Activated CD8-positive, alpha-beta T cell treated with anti-CD3 and anti-CD28 coated beads for 36 hours (primary cell): ENCODE measurements at places on chromosomes 2 and 18.

DNA sequence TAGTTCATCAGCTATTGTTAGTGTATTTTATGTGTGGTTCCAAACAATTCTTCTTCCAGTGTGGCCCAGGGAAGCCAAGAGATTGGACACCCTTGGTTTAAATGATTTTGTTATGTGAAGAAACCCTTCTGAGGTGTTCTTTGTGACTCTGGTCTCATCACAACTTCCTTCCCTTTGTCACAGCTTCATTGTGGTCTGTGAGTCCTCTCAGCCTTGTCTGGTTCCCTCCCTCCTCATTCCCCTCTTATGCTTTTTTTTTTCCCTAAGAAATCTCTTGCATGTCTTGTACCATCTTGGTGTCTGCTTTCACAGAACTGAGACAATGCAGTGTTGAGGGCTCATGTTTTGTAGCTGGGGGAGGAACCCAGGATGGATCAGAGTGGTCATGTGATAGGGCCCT is 118.9 kb downstream of the TMEM182 start:
- no peak for DNase-seq

- DNase-seq, result no peak
Measured at GRCh38 chr2:17589406-17590035, 49.0 kb downstream of the VSNL1 start.

DNA sequence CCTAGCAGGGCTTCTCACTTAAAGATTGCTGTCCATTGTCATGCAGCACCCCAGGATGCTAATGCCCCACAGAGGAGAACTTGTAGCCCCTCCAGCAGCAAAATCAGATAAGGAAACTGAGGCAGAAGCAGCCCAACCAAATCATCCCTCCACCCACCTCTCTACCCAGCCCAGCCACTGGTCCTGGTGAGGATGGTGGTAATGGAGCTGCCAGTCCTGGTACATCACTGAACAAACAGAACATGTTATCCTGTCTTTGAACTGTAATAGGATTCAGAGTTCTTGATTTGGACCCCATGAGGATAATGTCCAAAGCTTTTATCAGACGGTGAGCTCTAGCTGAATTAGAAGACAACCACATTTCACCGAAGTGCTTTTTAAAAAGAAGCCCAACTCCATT is 113.2 kb downstream of the MRO start:
- no peak for DNase-seq

DNA sequence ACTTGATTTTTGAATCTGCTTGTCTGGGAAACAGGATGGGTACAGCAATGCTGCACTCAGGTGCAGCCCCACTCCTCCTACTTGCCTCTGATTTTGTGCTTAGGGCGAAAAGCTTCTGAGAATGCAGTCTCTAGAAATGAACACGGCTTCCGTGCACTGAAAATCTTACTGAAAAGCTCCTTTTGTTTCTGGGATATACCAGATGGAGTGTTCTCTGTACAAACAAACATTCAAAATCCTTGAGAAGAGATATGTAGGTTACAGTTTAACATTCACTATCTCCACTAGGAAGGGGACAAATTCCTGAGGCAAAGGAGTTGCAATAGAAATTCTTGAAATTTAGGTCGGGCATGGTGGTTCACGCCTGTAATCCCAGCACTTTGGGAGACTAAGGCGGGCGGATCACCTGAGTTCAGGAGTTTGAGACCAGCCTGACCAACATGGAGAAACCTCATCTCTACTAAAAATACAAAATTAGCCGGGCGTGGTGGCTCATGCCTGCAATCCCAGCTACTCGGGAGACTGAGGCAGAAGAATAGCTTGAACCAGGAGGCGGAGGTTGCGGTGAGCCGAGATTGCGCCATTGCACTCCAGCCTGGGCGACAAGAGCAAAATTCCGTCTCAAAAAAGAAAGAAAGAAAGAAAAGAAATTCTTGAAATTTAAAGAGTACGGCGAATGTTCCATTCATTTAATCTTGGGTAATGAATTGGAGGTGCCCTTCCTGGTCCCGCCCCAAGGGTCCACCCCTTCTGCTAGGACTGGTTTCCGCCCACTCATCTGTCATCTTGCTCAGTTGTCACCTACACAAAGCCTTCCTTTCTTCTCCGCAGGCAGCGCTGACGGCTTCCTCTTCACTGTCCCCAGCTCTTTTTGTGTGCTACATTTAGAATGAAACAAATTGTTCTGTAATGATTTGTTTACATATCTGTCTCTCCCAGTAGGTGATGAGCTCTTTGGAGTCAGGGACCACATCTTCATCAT is 92.4 kb downstream of the SOCS6 start:
- peak; percentile 13 for DNase-seq

- no peak for DNase-seq
Measured at GRCh38 chr2:223588251-223588650, 13.9 kb downstream of the SCG2 start.

DNA sequence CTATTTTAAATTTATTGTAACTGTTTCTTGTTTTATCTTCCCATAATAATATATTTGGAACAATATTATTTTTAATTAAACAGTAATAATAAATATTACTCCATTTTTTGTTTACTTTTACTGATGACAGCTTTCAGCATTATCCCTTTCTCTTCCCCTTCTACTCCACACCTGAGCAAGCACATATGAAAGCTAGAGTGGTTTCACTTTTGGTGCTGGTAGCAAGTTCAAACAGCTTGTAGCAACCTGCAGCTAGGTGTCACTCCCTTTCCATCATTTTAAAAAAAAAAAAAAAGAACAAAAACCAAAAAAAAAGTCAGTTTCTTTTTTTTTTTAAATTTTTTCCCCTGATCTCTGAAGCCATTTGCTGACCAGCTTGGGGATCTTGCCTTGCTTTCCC is 801.8 kb downstream of the CCDC85A start:
- no peak for DNase-seq

GRCh38 chr18:8376113-8376512 is 233.1 kb upstream of the RAB12 start:
- DNase-seq, result no peak

- DNase-seq, result no peak
Measured at GRCh38 chr2:1979569-1979968, 235.3 kb upstream of the PXDN start.

GRCh38 chr2:15533860-15534480 is 27.2 kb downstream of the NBAS start:
- no peak for DNase-seq

- no peak for DNase-seq
Measured at GRCh38 chr2:174248998-174249592, 763 bp upstream of the OLA1 start.

DNA sequence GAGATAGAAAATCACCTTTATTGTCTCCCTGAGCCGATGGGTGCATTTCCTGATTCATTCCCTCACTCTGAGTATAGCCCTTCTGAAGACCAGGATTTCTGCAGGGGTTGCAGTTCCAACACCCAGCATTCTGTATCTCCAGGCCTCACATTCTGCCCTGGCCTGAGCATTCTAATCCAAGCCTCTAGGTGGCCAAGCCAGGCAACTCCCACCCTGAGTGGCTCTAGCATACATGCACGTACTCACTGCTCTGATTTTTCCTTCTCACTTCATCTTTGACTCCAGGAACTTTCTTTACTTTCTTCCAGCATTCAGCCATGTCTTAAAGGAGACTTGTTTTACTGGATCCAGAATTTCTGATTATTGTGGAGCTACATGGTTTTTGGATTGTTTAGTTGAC is 100.7 kb upstream of the STK39 start:
- DNase-seq, result peak; percentile 27

DNA sequence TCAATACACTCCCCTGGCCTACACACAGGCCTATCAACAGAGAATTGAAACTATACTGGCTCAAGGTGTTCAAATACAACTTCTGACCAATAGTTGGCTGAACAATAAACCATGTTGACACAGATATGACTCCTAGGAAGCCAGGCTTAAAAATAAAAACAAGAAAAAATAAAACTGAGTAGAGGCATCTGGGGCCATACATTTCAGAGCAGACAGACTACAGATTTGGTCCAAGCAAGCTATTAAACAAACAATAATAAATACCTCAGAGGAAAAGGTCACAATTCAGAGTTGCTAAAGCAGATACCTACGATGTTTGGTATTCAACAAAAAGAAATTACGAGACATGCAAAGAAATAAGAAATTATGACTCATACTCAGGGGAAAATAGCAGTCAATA is 132.8 kb upstream of the ACVR2A start:
- DNase-seq, result no peak

DNA sequence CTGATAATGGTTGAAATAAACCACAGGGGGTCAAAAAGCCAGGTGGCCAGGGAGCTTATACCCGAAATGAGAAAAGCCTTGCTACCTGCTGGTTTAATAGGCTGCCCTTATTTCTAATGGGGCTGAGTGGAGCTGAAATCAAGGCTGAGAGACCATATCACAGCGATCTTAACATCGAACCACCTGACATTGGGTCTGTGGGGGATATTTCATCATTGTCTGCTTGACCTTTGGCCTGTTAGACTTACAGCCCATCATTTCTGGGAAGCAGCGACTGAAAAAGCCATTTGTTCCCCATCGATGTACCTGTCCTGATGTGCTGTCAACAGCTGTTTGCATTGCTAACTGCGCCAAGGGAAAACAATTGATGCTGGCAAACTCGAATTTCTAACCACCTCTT is 199.7 kb upstream of the SLC14A2 start:
- no peak for DNase-seq

- DNase-seq, result no peak
Measured at GRCh38 chr2:204535764-204536163, 9.5 kb upstream of the PARD3B start.

DNA sequence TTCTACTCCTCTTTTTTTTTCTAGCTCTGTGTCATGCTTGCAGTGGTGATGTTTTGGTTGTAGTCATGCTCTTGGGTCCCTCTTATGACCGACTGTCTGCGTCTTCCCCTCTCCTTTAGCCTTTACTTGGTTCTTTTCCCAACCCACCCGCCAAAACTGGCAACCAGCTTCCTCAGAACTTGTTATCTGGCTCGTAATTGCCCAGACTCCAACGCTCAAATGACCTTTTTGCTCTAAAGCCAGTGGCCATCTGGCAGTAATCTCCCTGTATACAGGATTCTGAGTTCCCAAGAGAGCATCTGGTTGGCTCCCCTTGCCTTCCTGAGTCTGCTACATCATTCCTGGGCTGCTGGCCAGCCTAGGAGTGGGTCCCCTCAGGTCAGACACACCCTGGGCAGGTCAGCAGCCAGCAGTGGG is 147.2 kb downstream of the MGAT5 start:
- DNase-seq, result no peak

DNA sequence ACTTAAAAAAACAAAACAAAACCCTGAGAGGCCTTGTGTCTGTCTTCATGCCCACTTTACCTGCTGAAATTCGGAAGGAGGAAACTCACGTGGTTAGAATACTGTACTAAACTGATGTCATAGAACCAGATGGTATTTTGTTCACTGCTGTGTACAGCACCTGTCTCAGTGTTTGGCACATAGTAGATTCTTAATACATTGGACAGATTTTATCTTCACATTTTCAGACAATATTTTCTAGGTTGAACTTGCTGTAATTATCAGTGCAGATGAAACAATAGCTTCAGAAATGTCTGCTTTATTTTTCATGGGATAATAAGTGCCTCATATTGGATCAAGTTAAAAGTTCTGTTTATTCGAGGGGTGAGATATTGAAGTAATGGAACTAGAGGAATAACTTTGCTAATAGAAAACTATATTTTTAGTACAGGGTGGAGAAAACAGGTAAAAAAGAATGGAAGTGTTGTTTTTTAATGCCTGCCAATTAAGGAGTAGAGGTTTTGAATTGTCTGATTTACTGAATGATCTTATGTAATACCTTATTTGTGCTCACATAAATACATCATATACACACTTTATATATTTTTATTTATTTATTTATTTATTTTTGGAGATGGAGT is 23.7 kb downstream of the DDX1 start:
- DNase-seq, result no peak

GRCh38 chr2:96591494-96591893 is 46.6 kb downstream of the KANSL3 start:
- DNase-seq, result no peak

- no peak for DNase-seq
Measured at GRCh38 chr18:2636126-2636631, 19.3 kb upstream of the SMCHD1 start.

DNA sequence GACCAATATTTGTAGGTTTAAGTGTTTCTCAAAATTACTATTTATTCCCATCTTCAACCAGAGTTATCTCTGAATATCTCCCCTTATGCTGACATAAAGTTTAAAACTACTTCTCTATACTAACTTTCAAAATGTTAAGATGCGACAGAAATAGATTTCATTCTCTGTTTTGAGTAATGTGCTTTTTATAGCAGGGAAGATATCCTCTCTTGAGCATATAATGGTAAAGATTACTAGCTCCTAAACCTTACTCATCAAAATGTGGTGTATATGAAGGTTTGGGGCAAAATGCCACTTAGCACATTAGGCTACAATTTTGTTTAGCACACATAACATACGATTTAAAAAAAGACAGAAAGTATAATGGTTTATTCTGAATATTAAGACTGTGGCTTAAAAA is 54.4 kb downstream of the CWC22 start:
- no peak for DNase-seq

GRCh38 chr2:634636-635388 is 42.4 kb downstream of the TMEM18 start:
- DNase-seq, result no peak

DNA sequence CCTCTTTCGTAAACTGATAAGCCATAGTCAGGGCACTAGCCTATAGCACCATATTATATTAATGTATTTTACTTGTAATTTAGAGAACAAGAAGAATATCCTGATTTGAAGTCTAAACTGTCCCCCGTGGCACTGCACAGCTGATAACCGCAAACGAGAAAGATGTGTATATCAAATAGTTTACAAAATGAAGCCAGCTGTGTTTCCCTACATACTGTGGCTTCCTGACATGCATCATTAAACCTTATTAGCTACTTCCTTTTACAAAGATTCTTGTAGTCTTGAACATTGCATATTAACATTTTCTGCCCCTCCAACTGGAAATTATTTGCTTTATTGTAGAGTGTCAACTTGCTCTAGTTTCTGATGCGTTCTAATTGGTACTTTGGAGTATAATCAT is 153.5 kb upstream of the NFATC1 start:
- no peak for DNase-seq

GRCh38 chr2:37472959-37473358 is 128.5 kb downstream of the QPCT start:
- no peak for DNase-seq

DNA sequence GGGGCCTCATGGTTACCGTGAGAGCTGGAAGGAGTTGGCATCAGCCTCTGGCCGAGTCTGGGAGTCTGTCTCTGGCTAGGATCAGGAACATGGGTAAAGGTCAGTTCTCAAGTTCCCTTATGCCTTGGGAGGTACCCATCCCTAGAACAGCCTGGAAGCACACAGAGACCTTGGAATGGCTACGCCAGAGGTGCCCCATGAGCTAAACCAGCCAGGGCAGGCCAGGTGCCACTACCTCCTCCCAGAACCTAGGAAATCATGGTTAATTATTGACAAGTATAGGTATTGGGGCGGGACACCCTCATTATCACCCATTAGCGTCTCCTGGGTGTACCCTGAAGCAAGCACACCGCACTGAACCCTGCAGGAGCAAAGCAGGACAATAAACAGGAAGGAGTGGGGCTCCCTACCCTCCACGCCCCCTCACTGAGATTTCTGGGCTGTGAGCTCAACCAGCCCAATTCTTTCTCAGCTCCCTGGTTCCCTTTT is 3.0 kb upstream of the ASPRV1 start:
- no peak for DNase-seq

GRCh38 chr2:102251042-102251848 is 60.1 kb upstream of the IL1RL1 start:
- peak; percentile 75 for DNase-seq
